ENCODE measurements at places on chromosomes 2 and 18.

GRCh38 chr2:185860321-185860720 is 121.7 kb downstream of the FSIP2 start:
- no peak for DNase-seq

GRCh38 chr18:47750889-47751423 is 179.5 kb downstream of the SMAD2 start:
- DNase-seq, result no peak

DNA sequence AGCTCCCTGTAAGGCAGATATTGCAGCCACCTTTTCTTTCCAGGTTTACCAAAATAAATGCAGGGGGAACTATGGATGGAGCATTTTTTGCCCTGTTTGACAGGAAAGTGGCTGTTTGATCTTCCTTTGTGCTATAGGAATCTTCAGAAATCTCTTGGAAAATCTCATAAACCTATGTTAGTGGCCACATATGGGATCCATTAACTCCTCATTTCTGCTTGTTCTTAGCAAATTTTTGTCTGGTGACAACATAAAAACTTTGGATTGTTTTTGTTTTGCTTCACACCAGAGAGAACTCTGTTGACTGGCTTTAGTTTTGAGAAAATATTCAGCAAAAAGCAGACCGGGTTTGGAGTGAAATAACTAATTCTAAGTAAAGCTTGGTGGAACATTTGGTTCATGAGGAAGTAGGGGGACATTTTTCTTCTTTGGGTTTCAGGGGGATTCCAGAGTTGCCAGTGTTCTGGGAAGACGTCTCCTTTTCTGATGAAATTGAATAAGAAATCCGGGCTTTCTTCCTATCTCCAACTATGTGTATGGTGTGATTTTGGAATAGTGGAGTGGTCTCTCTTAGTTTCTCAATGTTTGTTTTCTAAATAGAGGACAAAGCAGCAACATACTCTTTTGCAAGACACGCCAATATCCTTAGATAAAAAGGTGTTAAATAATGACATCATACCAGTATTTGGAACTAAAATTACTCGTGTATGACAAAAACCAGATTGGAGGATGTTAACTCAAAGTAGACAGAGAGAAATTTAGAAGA is 174.4 kb downstream of the ICOS start:
- no peak for DNase-seq

DNA sequence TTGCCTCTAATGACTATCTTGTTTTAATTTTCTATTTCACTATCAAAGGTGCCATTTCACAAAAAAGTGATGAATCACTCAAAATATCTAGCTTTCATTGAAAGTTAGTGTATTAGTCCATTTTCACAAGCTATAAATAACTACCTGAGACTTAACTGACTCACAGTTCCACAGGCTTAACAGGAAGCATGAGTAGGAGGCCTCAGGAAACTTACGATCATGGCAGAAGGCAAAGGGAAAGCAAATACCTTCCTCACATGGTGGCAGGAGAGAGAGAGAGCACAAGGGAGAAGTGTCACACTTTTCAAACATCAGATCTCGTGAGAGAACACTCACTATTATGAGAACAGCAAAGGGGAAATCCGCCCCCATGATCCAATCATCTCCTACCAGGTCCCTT is 1220.4 kb upstream of the ZEB2 start:
- no peak for DNase-seq

DNA sequence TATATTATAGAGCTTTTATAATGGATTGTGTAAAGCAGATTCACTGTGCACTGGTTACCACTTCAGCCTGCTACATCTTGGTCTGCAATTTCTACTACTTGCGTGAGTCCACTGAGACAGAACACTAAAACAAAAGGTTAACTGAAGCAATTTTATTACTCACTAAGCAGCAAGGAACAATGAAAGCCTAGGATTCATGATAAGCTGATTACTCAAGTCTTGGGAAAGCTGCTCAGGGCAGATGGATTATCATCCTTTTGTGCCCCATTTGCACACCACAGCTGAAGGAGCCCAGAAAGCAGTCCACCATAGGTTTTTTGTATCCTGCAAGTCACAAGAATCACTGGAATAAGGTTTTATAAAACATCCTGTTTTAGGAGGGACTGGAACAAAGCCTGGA is 1215.2 kb upstream of the TMEFF2 start:
- no peak for DNase-seq

GRCh38 chr2:148507970-148508369 is 136.6 kb upstream of the EPC2 start:
- no peak for DNase-seq

GRCh38 chr2:58271826-58272225 is 30.7 kb upstream of the FANCL start:
- no peak for DNase-seq

GRCh38 chr2:170026361-170026760 is 151.6 kb upstream of the MYO3B start:
- no peak for DNase-seq

DNA sequence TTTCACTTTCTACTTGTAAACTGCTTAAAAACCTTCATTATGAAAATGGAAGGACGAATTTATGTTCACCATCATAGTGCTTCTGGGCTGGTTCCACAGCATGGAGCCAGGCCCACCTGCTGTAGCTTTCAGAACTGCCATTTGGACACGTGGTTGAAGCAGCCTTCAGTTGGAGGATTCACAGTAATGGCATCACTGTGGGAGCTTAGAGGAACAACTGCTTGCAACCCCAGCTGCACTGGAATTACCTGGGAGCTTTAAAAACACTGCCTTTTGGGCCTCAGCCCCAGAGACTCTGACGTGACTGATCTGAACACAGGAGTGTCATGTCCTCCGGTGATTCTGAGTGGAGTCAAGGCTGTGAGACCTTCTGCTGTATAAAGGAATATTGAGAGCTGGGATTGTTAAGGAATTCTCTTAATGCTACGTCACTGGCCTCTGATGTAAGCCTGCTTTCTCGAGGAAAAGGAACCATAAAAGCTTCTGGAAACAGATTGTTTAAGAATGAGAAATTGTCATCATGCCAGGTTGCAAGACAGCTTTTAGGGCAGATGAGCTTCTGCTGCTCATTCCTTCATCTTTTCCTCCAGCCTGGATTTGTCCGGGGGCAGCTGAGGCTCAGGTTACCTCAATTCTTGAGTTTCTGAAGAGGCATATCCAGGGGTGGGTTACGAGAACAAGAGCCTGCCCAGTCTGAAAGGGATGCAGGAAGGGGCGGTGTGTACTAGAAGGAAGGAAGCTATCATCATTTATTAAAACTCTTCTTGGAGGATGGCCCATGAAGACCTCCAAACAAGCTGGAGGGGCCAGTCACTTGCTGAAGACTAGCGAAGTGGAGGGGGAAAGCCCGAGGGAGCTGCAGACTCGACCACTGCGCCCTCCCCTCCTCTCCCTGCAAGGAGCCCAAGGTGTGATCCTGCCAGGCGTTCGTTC is 1.3 kb upstream of the IL1R1 start:
- no peak for DNase-seq

DNA sequence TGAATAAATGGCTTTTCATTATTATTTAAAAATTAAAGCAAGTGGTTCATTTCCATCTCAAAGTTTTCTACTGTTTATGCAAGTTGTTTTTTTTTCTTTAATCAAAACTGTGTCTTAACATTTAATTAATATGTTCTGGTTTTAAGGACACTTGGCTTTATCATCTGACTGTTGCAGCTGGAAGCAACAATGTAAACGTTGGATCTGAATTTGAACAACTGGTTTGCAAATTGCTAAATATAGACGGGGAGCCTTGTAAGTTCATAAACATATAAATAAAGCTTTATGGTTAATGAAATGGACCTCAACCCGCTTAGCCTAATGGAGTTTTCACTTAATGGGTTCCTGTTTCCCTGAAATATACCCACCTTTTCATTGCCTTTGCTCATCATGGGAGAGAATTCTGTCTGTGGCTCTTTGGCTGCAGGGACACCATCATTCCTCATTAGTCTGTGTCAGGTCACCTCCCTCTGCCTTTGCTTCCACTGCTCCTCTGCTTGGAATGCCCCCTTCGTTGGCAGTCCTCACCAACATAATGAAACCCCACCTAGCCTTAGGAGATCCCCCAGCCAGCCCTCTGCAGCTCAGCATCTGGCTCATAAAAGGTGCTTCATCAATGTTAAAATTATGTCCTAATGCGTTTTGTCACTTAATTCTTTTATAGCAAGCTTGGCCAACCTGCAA is 44.2 kb upstream of the DYNC2LI1 start:
- DNase-seq, result no peak

DNA sequence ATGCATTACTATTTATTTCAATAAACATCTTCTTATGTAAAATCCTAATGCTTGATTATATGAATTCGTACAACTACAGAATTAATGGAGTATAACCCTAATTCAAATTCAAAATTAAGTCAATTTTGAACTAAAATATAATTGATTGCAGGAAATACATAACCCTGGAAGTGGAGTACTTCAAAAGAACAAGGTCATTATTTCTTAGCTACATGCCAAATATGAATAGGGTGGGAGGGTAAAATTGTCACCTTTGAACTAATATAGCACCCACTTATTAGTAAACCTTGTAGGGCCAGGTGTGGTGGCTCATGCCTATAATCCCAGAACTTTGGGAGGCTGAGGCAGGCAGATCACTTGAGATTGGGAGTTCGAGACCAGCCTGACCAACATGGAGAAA is 895.4 kb upstream of the ACVR2A start:
- DNase-seq, result no peak

DNA sequence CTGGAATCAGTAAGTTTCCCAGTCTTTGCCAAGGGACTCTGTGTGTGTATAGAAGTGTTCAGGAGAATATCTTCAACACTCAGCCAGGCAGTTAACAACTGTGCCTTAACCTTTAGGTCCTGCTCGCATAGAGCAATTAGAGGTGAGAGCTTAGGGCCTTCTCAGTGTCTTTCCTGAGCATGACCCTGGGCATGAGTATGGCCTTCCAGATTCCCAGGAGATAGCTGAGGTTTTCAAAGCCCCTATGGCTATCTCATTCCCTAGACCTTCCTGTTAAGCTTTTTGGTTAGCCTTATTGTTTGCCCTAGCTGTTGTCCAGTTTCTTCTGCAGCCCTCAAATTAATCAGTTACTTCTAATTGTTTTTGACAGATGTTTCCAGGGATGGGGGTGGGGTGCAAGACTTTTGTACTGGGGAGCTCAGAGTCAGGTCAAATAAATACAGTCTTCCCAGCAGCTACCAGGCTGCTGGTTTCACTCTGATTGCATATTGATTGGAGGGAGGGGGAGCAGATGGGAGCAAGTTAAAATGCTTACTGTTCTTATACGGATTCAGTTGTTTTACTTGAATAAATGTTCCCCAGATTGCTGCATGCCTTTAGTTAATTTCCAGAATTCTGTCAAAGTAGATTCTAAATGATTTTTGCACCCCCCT is 23.1 kb downstream of the PDK1 start:
- DNase-seq, result no peak

GRCh38 chr2:177602611-177603164 is 210.1 kb downstream of the AGPS start:
- no peak for DNase-seq

DNA sequence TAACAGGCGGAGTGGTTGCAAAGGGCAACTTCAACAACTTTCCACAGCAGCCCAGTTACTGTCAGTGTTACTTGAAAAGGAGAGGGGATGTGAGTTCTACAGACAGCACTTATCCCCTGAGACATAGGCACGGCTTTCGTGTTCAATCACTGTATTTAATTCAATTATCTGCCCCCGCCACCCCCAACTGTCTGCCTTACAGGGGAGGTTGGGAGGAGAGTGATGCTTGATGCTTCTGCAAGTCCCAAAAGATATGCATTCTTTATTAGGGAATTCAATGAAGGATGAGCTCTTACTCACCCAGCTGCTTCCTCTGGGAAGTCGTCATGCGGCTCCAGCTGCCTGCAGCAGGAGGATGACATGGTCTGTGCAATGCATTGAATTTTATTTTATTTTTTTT is 639.9 kb downstream of the DCC start:
- no peak for DNase-seq

GRCh38 chr2:135494503-135494902 is 36.5 kb downstream of the ZRANB3 start:
- no peak for DNase-seq

DNA sequence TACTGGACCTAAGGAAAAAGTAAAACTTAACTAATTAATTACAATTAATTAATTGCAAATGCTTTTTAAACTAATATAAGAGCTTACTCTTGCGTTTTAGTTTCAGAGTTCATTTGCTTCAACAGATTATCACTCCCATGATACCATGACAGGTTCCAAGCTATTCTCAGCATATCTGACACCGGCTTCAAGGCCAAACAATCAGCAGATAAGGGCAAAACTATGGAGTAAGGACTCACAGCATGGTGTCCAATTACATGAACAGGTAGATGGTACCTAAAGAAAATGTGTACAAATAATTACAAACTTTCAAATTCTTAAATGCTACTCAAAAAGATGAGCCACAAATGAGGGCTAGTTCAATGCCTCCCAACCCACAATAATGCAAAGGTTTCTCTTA is 77.2 kb downstream of the RTTN start:
- DNase-seq, result no peak

DNA sequence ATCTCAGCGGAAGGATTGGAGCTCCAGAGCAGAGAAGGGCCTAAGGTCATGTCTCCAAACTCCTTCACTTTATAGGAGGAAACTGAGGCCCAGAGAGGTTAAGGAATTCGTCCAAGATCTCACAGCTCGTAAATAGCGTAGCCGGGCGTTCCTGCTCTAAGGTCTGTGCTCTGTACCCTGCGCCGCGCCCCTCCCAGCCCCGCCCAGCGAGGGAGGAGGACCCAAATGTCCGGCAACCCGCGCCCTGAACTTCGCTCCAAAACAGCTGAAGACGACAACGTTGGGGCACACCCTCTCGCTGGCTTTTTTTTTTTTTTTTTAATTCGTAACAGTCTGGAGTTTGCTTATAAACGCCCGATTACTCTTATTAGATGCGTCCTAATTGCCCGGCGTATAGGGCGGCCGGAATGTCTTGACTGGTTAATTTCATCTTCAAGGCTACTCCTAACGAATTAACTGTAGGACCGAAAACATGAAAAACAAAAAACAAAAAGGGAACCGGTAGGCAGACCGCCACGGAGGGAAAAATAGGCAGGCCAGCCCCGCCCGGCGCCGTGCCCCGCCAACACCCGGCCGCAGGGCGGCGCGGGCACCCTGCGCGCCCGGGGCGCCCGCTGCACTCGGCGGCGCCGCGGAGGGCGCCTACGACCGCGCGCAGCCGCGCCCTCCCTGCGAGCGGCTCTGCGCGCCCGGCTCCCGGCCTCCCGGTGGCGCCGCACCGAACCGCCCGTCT is 928 bp upstream of the FOSL2 start:
- DNase-seq, result peak; percentile 50

All from effector memory CD4-positive, alpha-beta T cell (primary cell).